ENCODE measurements at places on chromosomes 6 and 20.

DNA sequence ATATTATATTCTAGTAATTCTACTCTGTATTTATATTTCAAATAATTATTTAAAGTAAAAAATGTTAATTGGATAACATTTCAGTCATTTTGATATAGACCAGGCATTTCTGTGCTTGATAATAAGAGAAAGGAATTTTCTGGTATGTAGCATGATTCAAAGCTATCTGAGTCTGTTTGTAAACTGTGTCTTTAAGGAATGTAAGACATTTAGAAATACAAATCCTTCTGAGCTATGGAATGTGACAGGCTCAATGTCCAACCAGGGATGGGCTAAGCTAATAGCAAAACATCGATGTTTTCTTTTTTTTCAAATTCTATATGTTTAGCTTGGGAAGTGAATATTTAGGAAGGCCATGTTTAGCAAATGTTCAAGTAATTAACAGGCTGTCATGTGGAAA lies 41.5 kb upstream of the FAM83B start:
- no peak for DNase-seq

- DNase-seq: no peak
These were observed 124.2 kb downstream of the FHL5 start for GRCh38 chr6:96687121-96687520.

- DNase-seq: no peak
These were observed 1.3 kb downstream of the TAP1 start for GRCh38 chr6:32852018-32852843.

DNA sequence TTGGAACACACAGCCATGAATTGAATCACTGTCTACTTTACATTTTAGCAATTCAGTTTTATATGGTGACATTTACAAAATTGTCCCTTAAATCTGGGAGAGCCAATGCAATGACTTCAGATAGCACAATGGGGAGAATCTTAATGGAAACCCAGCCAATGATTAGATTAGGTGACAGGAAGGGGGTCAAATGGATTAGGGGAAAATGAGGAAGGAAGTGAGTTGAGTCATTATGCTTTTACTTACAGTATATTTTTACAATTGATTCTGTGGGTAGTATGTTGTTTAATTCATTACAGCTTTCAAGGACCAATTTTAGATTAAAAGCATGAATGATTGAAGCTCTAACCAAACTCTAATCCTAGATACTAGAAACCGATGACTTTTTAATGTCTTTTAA lies 229.8 kb downstream of the SOX4 start:
- DNase-seq: no peak

- DNase-seq: no peak
These were observed 789 bp downstream of the CCND3 start for GRCh38 chr6:41940759-41941279.

DNA sequence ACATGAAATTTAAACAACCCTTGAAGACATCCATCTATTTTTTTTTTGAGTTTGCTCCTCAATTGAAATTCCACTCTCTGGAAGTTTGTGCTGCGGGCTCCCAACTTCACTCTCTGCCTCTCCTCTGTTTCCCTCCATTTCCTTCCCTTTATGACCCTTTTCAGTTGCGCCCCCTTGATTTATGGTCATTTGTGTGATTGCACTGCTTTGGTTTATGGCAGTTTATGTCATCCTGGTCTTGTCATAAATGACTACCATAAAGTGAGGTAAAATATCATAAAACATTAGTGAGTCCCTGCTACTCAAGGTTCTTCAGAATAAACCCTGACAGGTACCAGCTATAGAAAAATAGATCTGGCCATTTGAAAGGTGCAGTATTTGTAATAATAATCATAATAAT lies 348.3 kb upstream of the ZFP64 start:
- no peak for DNase-seq

DNA sequence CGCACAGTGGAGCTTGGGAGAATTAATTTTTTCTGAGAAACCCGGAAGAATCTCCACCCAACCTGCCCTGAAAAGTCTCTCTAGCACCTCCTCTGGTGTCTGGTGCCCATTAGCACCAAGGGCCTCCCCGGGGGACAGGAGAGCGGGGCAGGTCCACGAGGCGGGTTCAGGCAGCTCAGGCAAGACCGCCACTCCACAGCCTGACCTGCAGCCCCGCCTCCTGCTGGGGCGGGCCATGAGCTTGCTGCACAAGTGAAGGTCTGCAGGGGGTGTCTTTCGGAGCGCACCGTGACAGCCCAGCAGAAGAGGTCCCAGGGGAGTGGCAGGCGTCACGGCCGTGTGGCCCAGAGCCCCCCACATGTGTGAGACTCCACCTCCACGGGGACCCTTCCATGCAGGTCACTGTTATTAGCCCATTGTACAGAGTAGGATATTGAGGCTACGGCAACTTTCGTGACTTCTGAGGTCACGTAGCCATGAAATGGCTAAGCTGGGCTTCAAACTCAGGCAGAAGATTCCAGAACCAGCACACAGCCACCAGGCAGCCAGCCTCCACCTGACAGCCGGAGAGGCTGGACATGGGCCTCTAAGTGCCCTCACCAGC lies 63.9 kb upstream of the SLCO4A1 start:
- no peak for DNase-seq

DNA sequence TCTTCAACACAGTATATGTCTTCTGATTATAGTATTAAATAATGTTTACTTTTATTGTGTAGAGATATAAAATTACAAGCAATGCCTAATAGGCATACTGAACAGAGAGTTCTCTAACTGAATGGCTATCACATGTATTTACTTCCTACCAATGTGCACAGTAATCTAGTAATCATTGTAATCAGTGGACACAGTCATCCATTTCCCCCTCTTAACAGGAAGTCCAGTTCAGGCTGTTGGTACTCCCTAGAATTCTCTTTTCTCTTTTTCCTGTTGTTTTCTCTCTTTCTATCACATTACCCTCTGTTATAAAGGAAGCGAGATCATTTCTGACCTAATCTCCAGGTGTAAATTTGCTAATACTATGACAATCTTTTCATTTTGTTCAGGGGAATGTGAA lies 172.5 kb downstream of the HTR1B start:
- DNase-seq: no peak

DNA sequence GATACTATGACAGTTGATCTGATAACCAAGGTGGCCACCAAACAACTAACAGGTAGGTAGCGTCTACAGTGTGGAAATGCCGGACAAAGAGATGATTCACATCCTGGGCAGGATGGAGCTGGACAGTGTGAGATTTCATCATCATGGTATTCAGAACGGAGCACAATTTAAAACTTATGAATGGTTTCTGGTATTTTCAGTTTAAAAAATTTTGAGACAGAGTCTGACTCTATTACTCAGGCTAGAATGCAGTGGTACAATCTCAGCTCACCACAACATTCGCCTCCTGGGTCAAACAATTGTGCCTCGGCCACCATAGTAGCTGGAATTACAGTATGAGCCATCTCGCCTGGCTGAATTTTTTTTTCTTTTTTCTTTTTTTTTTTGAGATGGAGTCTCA lies 43.8 kb downstream of the CEP57L1 start:
- DNase-seq: peak; percentile 13

DNA sequence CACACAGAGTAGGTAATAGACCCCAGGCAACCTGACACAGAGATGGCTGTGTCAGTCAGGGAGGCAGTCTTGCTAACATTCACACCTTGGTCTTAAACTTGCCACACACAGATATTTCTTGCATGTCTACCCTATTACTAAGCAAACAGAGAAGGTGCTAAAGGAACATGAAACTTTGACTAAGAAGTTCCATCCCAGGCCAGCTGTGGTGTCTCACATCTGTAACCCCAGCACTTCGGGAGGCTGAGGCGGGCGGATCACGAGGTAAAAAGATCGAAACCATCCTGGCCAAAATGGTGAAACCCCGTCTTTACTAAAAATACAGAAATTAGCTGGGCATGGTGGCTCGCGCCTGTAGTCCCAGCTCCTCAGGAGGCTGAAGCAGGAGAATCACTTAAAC lies 222.4 kb upstream of the JARID2 start:
- DNase-seq: no peak

DNA sequence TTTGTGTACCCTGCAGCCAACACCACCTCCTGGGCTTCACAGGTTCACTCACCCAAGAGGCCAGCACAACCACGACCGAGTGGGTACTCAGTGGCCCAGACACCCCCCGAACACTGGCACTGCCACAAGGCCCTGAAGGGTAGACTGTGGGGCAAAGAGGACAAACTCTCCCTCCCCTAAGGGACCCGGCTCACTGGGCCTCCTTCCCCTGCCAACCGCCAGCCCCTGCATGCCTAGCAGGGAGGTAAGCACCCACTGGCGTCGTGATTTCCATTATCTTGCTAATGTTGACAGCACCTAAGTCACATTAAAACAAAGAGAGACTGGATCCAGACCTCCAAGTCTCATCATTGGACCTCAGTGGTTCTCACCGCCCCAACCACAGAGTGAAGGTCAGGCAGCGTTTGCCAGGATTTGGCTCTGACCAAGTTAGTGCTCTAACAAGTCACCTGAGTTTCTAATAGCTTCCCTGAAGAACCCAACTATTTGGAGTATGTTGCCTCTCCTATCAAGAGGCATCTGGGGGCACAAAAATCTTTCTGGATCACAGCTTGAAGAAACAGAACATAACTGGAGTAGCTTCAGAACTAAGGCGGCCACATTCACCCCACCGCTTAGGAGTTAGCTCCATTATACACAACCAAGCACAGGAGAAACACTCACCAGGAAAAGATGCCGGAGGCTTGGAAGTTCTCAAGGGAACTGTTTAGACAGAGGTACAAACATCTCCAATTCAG lies 14.0 kb upstream of the APMAP start:
- no peak for DNase-seq

GRCh38 chr20:61728786-61729770 lies 336.6 kb downstream of the TAF4 start:
- no peak for DNase-seq

GRCh38 chr6:7215131-7215530 lies 97.9 kb downstream of the SSR1 start:
- DNase-seq: no peak

GRCh38 chr6:25735261-25735660 lies 19.3 kb upstream of the SLC17A4 start:
- no peak for DNase-seq

DNA sequence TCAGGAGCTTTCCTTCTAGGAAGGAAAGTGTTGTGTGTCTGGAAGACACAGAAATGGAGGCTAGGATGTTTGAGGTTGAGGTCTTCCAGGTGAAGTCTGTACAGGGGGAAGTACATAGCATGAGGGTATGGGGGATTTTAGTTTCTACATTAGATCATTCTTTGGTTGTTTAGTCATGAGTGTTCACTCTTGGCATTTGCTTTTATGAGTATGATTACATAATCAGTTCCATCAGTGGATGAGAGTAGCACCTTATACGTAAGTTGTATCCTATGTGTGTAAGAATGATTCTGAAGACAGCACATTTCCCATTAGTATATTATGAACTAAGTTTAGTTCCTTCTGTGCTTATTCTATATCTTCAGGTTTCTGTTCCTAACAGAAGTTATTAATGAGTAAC lies 1.9 kb downstream of the CDYL start:
- DNase-seq: no peak

DNA sequence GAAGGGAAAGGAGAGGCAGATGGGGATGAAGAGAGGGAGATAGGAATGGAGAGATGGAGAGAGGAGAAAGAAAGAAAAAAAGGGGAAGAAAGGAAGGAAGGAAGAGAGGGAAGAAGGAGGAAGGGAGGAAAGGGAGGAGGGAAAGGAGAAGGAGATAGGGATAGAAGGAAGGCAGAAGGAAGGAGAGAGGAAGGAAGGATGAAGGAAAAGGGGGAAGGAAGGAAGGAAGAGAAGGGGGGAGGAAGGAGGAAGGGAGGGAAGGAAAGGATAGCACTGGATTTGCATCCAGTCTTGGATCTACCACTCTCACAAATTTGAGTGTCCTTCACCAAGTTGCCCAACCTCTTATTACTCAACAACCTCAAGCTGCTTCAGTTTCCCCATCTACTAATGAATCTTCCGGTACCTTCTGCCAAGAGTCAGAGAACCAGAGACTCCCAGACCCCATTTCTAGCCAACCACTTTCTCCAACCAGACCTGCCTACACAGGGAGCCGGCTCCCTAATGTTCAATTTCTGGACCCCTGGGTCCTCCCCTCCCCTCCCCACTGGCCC lies 79.7 kb upstream of the FOXP4 start:
- no peak for DNase-seq

DNA sequence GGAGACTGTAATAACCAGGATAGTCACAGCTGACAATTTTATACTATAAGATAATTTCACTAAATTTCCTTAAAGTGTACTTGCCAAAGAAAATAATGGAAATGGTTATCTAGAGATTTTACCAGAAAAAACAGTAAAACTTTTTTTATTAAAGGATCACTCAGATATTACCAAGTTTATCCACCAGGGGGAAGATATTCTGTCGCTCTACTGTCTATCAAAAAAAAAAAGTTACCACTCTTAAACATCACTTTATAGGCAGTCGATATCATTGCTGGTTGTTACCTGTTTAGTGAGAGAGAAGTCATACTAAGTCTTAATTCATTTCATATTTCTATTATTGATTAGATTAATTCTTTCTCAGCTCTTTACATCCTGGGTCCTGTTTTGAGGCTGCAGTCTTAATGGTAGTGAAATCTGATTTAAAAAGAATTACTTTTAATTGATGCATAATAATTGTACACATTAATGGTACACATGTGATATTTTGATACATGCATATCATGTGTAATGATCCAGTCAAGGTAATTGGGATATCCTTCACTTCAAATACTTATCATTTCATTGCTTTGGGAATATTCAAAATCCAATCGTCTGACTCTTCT lies 18.9 kb downstream of the L3MBTL3 start:
- peak; percentile 24 for DNase-seq

- no peak for DNase-seq
These were observed 104.9 kb upstream of the NT5E start for GRCh38 chr6:85344996-85345395.

- DNase-seq: no peak
These were observed 19.7 kb upstream of the MTCL3 start for GRCh38 chr6:127538750-127539264.

DNA sequence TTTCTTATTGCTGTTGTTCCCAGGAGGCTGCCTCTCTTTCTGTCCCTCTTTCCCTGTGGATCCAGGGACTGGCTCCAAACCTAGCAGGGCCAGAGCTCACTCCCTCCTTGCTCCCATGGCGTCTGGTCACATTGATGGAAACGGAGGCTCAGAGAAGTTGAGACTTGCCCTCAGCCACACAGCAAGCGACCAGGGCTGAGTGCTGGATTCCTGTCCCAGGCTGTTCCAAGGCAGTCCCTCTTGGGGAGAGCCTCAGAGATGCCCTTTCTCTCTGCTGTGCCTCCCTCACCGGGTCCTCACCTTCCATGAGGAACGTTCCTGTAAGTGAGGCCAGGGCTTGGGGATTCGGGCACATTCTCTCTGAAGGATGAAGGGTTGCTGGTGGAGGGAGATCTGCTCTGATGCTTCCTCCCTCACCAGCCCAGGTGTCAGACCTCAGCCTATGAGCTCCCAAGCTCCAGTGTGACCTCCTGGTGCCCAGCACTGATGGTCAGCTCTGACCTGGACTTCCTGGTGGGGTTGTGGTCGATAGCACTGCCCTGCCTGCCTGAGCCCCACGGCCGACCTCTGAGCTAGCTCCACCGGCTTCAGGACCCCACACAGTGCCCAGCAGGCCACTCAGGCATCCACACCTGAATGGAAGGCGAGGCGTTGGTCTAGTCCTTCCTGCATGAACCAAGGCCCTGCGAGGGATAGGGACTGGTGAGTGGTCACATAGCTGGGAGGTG lies 26.8 kb downstream of the SUN5 start:
- no peak for DNase-seq

- no peak for DNase-seq
These were observed 204.1 kb upstream of the THBS2 start for GRCh38 chr6:169457762-169458161.

All from LoVo (cell line).